ENCODE measurements at places on chromosomes 13 and 19.

DNA sequence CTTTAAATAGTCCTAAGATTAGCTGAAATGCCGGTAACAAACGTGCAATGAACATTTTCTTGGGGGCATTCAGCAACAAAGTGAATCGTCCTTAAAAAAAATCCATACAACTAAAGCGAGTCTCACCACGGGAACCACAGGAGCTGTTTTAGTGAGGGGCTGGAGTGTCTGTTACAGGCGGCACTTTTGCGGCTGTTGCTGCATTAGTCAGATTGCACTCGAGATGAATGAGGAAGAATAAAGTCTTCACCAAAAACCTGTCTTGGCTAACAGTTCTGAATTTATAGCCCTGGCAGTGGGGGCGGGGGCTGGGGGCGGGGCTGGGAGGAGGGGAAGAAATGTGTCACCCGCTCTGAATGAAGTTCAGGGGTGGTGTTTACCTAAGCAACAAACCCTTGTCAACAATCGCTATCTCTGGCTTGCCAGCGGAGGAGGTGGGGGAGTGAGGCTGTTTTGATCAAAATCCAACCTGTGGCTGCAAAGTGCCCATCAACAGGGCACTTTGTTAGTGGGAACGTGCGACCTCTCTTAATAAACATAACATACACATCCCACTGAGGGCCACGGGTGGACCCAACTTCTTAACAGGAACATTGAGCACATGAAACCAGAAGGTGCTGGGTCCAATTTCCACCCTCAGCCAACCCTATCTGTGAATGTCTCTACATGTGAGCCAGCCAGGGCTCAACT, 44.5 kb downstream of the RFX2 start:
- peak; percentile 90 for DNase-seq

DNA sequence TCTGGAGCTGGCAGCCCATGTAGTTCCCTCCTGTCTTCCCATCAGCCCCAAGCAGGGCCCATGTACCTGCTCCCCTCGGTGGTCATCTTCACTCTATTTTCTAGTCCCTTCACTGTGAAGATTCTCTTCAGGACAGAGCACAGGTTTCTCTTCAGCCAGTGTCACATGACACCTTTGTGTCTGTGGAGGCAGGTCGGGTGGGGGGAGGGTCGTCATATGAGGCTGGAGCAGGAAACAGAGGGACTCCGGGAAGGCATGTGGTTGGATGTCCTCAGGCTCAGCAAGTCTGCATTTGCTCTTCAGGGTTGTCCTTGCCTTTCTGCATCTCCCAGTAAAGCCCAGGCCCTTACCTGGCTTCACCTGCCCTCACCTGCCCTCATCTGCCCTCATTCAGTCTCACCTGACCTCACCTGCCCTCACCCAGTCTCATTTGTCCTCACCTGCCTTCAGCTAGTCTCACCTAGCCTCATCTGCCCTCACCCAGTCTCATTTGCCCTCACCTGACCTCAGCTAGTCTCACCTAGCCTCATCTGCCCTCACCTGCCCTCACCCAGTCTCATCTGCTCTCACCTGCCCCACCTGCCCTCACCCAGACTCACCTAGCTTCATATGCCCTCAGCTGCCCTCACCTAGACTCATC, 120.3 kb downstream of the ZDHHC20 start:
- no peak for DNase-seq

GRCh38 chr19:4103080-4103433, 20.9 kb downstream of the MAP2K2 start:
- no peak for DNase-seq

DNA sequence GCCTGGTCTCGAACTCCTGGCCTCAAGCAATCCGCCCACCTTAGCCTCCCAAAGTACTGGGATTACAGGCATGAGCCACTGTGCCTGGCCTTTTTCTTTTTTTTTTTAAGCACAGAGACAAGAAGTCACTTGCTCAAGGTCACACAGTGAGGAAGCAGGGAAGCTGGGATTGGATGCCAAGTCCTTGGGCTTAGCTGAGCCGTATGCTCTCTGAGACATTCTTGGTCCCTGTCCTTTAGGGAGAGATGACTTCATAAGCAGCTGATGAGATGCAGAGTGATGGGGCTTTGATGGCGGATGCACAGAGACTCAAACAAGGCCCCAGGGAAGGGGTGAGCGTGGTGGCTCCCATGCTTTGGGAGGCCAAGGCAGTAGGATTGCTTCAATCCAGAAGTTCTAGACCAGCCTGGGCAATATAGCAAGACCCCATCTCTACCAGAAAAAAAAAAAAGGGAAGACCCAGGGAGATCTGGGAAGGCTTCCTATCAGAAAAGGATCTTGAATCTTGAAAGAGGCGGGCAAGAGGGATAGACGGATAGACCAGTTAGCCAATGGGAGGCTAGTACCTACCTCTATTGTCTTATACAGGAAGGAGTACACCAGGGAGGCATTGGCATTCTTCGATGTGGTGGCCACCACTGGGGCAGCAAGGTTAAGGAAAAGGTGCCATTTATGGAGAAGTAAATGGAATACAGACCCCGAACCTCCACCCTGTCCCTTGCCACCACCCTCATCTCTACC, 3.9 kb downstream of the AP1M2 start:
- DNase-seq, result no peak

GRCh38 chr19:5623397-5624017, 624 bp downstream of the SAFB start:
- DNase-seq, result no peak

DNA sequence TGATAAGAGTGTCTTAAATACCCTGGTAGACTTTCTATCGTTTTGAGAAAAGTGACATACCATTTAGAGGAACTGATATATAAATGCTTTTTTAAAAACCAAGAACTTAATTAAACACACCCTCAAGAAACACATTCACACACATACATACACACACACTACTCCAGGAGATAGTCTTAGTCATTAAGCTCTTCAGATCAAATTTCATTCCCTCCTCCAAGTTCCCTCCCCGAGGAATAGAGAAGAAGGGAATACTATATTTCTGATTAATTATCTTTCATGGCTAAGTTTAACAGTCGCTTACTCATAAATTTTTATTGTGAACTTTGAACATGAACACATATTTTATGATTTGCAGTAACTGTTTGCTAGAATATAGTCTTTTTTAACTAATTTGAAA, 1109.5 kb downstream of the SLITRK1 start:
- no peak for DNase-seq

- DNase-seq, result no peak
Measured at GRCh38 chr13:35838356-35838755, 292.8 kb downstream of the DCLK1 start.

GRCh38 chr19:1520203-1520780, 3.6 kb upstream of the PLK5 start:
- no peak for DNase-seq

DNA sequence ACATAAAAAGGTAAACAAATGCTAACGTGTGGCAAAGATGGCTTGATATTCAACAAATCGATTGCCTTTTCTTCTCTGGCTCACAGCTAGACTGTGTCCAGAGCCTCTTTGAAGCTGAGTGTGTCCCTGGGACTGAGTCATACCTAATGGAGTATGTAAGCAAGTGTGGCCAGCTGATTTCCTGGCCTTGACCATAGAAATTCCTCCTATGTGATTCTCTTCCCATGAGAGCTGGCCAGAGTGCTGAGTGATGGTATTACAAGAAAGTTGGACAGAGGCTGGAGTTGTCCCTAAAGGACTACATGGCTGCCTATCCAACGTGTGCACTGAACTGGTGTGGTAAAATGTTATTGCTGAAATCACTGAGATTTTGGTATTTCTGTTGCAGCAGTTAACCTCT, 320.1 kb upstream of the SLC10A2 start:
- DNase-seq, result no peak

DNA sequence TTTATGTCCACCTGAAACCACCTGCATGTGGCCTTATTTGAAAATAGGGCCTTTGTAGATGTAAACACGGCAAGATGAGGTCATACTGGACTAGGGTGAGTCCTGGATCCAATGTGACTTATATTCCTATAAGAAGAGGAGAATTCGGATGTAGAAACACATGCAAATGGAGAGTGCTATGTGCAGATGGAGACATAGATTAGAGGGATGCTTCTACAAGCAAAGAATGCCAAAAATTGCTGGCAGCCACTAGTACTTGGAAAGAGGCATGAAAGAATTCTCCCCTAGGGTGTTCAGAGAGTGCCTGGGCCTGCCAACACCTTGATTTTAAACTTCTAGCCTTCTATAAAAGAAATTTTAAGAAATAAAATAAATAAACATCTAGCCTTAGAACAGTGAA, 226.1 kb downstream of the RFC3 start:
- DNase-seq, result no peak

DNA sequence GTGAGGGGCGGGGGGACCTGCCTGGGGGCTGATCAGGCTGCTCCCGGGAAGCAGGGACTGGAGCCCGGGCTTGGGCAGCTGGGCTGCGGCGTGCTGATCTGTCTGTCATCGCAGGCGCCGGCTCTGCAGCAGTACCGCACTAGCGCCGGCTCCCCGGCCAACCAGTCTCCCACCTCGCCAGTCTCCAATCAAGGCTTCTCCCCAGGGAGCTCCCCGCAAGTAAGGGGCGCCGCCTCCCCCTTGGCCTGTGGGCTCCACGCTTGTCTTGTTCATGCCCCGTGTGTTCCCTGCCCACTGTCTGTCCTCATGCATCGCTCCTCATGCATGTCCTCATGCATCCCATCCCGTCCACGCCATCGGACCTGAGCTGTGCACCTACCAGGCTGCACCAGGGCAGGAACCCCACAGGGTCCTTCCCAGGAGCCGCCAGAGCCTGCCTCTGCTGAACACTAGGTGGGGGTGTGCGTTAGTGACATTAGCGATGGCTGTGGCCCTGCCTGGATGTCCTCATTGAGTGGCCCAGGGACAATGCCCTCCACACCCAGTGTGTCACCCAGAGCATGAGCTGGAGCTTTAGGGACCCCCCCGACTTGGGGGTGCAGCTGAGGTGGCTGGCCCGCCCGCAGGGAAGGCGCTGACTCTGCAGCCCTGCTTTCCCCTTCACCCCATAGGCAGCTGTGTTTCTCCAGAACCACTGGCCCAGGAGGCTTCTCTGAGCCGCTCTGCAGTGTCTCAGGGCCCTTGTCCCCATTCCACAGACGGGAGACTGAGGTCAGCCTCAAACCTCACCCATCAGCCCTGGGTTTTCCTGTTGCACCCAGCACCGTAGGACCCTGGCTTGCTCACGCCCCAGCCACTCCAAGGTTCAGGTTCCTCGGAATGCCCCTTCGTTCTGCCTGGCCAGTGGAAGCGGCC, 19.5 kb downstream of the COMP start:
- no peak for DNase-seq

GRCh38 chr19:19955208-19955607, 54.5 kb downstream of the ZNF93 start:
- no peak for DNase-seq

DNA sequence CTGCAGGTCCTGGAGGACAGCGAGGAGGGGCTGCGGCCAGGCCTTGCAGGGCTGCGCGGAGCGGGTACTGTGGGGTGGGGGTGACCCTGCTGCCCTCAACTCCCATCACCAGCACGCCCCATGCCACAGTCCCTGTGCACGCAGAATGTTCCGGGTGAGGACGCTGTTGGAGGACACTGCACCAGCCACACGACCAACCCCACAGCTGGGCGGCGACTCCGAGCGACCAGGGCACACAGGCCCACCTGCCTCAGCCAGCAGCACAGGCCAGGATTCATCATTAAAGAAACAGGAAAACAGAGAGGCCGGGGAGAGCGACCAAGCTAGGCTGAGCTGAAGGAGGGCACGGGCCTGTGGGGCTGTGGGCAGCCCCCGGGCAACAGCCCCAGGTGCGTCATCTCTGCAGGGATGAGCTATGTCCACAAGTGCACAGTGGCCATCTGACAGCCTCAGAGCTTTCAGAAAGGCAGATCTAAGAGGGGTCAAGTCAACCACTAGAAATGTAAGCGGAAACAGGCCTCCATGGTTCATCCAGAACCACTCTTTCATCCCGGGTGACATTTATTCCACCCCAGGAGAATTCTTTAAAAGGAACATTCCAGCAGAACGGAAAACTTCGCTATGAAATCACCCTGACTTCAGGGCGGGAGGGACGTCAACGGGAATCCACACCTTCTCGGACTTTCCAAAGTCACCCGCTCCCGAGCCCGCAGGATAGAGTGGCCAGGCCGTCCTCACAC, 1.5 kb downstream of the GAS6 start:
- no peak for DNase-seq

GRCh38 chr19:34979819-34980640, 16.0 kb upstream of the ZNF792 start:
- DNase-seq, result no peak

DNA sequence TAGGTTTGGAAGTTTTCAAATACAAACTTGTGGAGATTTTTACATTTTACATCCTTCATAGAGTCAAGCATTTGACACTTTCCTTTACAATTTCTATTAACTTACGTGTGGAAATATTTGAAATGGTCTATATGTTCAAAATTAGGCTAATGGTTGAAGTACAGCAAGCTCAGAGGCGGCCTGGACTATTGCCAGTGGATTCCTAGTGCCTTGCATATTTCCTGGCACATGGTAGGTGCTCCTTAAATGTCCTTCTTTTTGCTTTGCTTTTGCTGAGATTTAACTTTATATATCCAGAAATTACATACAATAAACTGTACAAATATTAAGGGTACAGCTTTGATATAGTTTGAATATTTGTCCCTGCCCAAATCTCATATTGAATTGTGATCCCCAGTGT, 93.9 kb downstream of the UBL3 start:
- no peak for DNase-seq

DNA sequence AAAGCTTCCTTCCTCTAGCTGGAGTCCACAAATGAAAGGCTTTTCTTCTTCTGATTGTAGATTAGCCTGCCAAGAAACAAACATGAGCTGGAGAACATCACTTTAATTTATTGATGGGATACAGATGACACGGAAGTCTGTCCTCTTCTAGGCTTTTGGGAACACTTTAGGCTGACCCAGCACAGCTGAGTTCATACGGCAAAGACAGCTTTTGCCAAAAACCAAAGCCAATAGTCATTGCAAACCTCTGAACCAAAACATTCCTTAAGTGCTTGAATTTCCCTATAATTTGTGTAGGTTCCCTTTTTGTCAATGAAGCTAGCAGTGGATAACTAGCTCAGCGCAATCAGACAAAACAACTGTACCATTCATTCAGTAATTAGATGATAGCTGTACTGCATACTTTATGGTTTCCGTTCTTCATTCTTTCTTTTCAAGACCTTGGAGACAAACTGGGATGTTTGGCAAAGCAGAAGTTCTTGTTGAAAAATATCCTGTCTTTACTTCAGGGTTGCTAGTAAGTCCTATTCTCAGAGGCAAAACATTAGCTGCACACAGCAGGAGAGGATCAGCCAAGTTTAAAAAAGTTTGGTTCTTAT, 95.7 kb upstream of the SPRY2 start:
- no peak for DNase-seq
